ENCODE measurements at places on chromosomes 5 and 9.
A peak's percentile ranks its signal among the peaks of the same experiment; 100 is the strongest.

- DNase-seq = peak; percentile 80
Measured at GRCh38 chr5:143506836-143507552, 103.5 kb upstream of the NR3C1 start.

- no peak for DNase-seq
Measured at GRCh38 chr5:37478121-37478894, 99.2 kb downstream of the WDR70 start.

GRCh38 chr5:77003246-77003645, 27.0 kb upstream of the AGGF1 start:
- DNase-seq = no peak

DNA sequence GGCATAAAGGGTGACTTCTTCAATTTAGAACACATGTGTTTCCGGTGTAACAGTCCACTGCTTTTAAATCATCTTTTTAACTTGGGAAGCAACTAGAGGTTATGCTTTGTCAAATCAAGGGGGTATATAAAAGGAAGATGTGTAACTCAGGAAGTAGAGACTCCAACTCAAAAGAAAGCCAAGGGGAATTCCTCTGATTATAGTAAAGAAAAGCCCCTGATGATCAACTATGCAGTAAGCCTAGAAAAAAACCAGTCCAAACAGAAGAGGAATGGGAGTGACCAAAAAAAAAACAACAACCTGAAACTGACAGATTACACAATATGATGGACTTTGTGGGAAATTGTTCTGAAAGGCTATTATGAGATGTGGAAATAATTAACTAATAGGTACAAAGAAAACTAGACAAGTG, 90.3 kb downstream of the AK8 start:
- DNase-seq = no peak

- DNase-seq = no peak
Measured at GRCh38 chr5:132474881-132475496, 15.6 kb downstream of the IRF1 start.

DNA sequence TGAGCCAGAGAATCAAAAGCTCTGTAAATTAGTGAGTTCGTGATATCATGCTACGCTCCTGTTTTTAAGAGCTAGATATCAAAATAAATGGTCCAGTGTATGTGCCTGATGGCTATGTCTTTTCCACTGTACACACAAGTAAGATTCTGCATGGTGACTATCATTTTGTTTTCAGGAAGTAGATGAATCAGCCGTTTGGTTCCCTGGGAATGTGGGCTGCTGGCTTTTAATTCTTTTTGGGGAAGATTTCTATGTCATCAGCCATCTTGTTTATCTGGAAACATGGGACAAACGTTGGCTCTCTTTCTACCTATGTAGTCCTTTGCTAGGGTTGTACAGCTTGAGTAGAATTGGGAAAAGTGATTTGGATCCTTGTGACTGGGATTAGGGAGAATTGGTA, 126.7 kb downstream of the GRIA1 start:
- DNase-seq = peak; percentile 50

DNA sequence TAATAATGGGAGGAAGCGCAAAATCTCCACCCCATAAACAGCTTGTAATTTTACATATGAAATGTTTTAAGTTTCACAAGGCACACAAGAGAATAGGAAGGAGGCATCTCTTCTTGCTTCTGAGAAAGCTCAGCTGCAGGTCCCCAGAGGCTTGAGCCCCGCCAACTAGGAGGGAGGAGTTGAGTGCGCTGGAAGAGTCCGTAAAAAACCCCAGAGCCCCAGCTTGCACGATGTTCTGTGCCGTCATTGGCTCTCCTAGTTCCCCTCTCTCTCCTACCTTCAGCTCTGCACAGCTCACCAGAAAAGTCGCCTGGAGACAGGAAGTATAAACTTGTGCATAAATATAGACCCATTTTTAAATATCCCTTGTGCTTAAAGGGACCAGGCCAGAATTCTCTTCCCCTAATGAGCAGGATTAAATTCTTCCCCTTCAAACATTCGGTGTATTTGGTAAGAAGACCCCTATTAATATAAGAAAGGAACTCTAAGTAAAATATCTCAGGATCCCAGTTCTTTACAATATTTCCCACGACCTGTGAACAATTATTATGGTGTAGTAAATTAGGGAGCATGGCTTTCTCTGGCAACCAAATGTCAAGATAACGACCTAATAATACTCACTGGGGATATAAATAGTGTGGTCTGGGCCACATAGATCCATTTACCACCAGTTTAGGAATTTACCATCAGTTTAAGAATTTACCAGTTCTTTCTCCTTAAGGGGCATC, 13.7 kb downstream of the GLRX start:
- peak; percentile 58 for DNase-seq

DNA sequence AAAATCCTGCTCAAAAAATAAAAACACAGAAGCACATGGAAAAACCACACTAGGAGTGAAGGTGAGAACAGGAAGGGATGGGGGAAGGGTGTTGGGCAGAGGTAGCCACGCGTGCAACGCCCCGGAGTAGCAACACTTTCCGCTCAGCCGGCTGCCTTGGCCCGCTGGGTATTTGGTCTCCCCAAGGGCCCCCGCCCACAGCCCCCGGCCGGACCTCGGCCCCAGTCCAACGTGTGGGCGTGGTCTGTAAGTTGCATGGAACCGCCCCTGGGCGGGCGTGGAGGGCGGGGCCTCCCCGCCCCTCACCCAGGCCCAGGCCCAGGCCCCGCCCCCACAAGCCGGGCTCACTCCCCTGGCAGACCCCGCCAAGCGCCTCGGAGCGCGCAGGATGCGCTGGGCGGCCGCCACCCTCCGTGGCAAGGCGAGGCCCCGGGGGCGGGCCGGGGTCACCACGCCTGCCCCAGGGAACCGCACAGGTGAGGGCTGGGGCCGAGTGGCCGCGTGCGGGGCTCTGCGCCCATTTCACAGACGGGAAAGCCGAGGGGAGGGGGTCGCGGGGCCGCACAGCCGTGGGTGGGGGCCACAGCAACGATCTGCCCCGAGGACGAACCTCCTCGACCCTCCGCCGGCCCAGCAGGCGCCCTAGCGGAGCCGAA, at the start of gene SUSD3:
Gene SUSD3, plus strand, starts transcription at position 347 of the 656 bp plus-strand sequence. Its CDS starts 42 bp downstream, at position 389.
- DNase-seq = peak; percentile 20

DNA sequence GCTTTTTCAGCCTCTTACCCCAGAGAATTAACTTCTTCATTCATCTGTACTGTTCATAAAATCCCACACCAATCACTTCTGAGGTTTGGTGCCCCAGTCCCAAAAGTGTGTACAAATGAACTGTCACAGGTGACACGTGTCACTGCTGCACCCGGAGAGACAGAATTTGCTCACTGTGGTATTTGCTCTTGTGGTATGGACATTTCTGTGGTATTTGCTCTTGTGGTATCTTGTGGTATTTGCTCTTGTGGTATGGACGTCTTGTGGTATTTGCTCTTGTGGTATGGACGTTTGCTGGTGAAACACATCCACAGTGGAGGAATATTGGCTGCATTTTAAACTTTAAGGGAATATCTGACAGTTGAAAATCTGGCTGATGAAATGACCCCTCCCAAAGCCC, 214.9 kb upstream of the DAP start:
- DNase-seq = no peak

DNA sequence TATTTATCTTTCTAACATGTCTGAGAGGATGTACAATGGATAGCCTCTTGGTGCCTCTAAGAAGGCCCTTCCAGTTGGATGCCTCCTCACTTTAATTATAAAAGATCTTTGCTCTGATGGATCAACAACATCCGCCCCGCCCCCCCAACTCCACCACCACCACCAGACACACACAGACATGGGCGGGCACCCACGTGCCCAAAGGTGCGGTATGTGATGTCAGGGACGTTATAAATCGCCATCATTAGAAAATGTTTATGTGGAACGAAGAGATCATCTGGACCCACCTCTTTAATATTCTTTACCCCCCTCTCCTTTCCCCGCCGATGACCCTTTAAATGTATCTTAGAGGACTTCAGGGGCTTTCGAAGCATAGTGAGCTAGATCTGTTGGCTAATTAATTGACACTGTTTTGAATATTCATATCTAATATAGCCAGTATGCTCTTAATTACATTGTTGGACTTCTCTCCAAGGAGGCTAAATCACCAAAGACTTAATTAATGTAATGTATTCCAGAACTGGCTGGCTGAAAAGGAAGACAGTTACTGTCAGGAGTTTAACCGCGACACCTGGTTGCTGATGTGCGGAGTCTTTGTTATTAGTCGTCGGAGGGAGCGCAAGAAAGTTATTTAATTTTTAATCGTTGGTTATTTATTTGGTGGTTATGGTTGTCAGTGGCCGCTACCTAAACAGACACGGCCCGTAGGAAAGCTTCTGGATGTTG, 6.1 kb upstream of the FOXB2 start:
- no peak for DNase-seq

DNA sequence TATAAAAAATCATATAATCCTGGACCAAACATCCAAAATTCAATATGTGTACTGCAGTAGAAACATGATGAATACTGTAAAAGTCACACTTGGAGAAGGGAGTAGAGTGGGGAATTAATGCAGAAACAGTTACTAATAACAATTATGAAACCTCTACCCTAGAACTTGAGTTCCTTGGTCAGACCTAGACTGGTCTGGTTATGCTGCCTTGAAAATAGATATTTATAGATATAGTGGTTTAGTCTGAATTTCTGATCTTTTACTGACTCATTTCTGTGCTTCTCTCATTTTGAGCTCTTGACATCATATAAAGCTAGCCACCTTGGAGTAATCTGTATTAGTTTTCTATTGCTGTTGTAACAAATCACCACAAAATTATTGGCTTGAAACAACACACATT, 808.7 kb upstream of the CDH10 start:
- DNase-seq = no peak

- DNase-seq = no peak
Measured at GRCh38 chr5:90982576-90982975, 400.5 kb downstream of the ARRDC3 start.

- DNase-seq = no peak
Measured at GRCh38 chr5:179223961-179224360, 121.3 kb downstream of the ADAMTS2 start.

DNA sequence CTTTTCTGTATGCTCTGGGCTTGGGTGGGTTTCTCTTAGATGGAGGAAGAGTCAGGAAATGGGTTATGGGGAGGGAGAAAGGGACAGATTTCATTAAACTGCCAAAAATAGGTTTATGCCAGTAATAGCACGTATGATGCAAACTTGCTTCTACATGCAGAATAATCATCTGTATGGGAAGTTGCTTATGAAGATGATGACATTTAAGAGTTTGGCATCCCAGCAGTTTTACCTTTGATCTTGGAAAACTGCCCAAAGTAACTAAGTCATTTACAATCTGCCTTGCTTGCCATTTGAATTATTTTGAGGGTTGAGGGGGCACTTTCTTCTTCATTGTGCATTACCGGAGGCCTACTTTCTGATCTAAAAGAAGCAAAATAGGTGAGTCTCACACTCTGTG, 282.9 kb upstream of the ANKRD55 start:
- no peak for DNase-seq

- DNase-seq = no peak
Measured at GRCh38 chr5:142048272-142048671, 35.4 kb upstream of the GNPDA1 start.

GRCh38 chr5:1824903-1825841, 24.0 kb downstream of the NDUFS6 start:
- no peak for DNase-seq

GRCh38 chr5:5544094-5544663, 121.7 kb downstream of the ICE1 start:
- DNase-seq = no peak

DNA sequence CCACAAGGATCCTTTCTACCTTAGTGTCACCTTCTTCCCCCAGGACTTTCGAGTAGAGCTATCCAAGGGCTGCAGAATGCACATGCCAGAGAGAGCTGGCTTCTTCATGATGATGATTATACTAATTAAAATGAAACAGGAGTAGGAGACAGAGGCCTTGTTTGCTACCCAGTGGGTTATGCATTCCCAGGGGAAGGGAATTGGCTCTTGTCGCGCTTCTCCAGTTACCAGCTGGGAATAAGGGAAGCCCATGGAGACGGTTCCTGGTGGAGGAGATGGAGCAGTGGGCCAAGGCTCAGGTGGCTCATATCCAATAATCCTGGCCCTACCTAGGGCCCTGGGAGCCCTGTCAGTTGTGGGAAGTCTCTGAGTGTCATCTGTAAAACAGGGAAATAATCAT, 65.1 kb downstream of the WWC1 start:
- DNase-seq = no peak

- peak; percentile 19 for DNase-seq
Measured at GRCh38 chr5:142915813-142916424, 145.7 kb downstream of the ARHGAP26 start.

DNA sequence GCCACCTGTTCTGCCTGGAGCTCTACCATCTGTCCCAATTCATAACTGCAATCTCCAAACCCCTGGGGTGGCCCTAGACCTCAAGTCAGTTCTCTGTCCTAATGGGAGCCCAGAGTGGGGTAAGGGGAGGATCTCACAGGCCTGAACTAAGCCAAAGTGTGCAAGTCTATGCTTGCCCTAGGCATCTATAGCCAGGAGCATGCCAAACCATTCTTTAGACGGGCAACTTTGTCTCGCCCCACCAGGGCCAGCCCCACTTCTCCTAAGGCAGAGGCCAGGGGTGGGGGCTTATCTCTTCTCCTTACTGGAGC, 3.3 kb downstream of the ACSL6 start:
- no peak for DNase-seq

DNA sequence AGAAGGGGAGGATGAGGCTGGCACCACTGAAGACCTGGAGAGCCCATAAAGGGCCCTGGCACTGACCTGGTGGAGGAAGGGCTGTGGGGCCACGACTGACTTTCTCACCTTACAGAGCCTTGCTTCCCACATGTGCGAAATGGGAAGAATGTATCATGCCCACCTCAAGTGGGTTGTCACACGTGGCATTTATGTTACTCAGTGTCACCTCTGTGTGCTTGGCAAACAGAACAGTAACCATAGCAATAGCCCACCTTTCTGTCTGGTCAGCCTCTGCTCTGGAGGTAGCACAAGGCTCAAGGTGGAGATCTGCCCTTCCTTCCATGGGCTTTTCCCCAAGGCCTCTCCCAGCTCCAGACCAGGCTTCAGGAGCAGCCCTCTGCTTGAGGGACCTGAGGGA, 16.7 kb downstream of the TCF7 start:
- no peak for DNase-seq

DNA sequence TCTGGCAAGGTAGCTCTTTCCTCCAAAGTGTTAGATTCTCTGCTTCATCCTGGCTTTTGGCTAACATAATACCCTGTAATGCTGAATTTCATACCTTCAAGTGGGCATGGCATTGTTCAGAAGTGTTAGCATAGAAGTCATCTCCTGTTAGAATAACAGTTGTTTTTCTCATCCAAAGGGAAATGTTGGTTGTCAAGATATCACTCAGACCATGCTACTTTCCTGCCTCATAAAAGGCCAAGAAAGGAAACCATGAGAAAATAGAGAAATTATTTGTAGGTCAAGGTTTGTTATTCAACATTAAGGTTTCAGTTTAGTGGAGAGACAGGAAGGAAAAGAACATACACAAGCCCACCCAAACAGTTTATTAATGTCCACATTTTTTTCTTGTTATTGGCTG, 472.5 kb downstream of the ARHGEF28 start:
- DNase-seq = no peak
